ENCODE measurements at places on chromosomes 2 and 18. TPM values are rescaled to one million over a fixed set of nuclear protein-coding genes. Genes with fewer than 3 reads are reported as not detected.
A peak's percentile ranks its signal among the peaks of the same experiment; 100 is the strongest.

- no peaks in the 10 kb centered on the region for H3K4me1 ChIP-seq
- H3K36me3 ChIP-seq: no peaks in the 10 kb centered on the region
- no peak overlapping the region for H3K4me3 ChIP-seq
- H3K27ac ChIP-seq: no peak overlapping the region
Measured at GRCh38 chr2:126739141-126739540, 83.2 kb downstream of the GYPC start.

DNA sequence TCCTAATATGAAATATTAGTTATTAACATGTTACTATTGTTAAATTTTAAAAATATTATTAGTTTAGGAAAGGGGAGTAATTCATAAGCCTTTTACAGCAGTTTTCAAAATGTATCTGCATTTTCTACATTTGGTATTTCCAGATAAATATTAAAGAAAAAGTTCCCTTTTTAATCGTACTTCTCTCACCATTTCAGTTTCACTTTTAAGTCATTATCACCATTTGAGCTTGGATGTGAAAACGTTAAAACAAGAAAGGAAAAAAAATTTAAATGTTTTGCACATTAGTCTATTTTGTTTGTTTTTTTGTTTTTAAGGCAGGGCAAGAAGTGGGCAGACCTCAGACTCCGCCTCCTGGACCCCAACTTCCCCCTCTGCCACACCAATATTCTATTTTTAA, 3.3 kb upstream of the SRSF7 start:
- no peaks in the 10 kb centered on the region for H3K36me3 ChIP-seq
- DNase-seq: no peak
- no peaks in the 10 kb centered on the region for H3K4me1 ChIP-seq
- no peaks in the 10 kb centered on the region for H3K27me3 ChIP-seq
- H3K27ac ChIP-seq: peak overlapping the region; percentile 30

- H3K27me3 ChIP-seq: no peaks in the 10 kb centered on the region
- no peaks in the 10 kb centered on the region for H3K36me3 ChIP-seq
- DNase-seq: no peak
- no peaks in the 10 kb centered on the region for H3K4me1 ChIP-seq
- H3K4me3 ChIP-seq: no peak overlapping the region
Measured at GRCh38 chr2:59662127-59662861, 891.2 kb downstream of the BCL11A start.

DNA sequence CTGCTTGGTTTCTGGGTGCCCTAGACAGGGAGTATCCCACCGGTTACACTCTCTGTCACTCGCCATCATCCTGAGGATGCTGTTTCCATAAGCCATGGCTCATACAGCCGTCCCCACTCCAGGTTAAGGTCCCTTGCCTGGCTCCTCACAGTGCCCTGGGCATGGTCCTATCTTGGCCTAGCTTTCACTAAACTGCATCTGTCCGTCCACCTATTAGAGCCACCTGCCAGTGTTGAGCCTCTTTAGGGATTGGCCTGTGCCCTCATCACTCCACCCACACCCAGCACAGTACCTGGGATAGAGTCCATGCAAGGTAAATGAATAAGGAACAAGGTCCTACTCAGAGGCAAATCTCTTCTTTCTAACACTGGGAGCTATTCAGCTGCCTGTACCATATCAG, 320.1 kb downstream of the GBX2 start:
- DNase-seq: no peak
- no peak overlapping the region for H3K4me3 ChIP-seq
- no peak overlapping the region for H3K27ac ChIP-seq
- H3K36me3 ChIP-seq: no peaks in the 10 kb centered on the region
- no peaks in the 10 kb centered on the region for H3K4me1 ChIP-seq

DNA sequence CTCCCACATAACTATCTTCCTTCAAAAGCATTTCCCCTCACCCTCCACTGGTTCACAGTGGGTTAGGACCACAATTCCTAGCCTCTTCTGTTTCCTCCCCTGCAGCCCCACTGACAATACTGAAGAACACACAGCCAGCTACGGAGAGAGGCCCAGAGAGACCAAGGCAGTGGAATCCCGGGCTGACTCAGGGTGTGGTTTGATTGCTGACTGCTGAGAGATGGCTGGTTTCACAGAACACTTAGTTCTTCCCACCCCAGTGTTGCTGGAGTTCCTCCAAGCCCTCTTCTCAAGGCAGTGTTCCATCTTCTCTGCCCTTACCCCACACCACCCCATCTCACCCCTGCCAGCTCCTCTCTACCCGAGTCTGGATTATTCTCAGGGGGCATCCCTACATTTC, 43.3 kb upstream of the ZFP36L2 start:
- H3K27me3 ChIP-seq: no peaks in the 10 kb centered on the region
- H3K4me3 ChIP-seq: no peak overlapping the region

GRCh38 chr2:159557437-159558034, 58.8 kb downstream of the BAZ2B start:
- no peaks in the 10 kb centered on the region for H3K4me1 ChIP-seq
- no peaks in the 10 kb centered on the region for H3K27me3 ChIP-seq
- H3K4me3 ChIP-seq: no peak overlapping the region
- DNase-seq: no peak
- H3K27ac ChIP-seq: no peak overlapping the region
- H3K36me3 ChIP-seq: no peaks in the 10 kb centered on the region

- H3K36me3 ChIP-seq: no peaks in the 10 kb centered on the region
- no peaks in the 10 kb centered on the region for H3K4me1 ChIP-seq
- no peak overlapping the region for H3K27ac ChIP-seq
- no peak overlapping the region for H3K4me3 ChIP-seq
- no peaks in the 10 kb centered on the region for H3K27me3 ChIP-seq
Measured at GRCh38 chr2:190755772-190756415, 107.0 kb downstream of the NAB1 start.

DNA sequence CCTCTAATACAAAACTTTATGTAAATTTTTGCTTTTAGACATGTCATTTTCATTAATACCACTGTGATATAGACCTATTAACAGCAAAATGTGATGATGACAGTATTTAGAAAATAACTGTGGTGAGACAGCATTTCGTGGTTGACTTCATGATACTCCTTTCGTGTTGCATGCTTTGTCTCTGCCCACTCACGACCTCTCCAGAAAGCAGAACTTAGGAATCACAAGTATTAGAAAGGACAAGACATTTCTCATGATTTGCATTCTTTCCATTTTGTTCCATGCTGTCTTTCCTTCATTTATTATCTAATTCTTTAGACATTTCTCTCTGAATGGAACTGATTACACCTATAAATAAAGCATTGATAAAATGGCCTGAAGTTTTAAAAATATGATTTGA, 85.2 kb upstream of the POU3F3 start:
- no peak overlapping the region for H3K27ac ChIP-seq
- no peaks in the 10 kb centered on the region for H3K4me1 ChIP-seq
- no peaks in the 10 kb centered on the region for H3K27me3 ChIP-seq
- H3K4me3 ChIP-seq: no peak overlapping the region
- DNase-seq: no peak

The KCNS3 gene
- total RNA-seq: 67.6 TPM

The APOB gene
- total RNA-seq: 0.55 TPM

The SCYGR4 gene
- not detected for total RNA-seq

The TMEM163 gene
- total RNA-seq: 0.34 TPM

The SP5 gene
- 4.2 TPM for total RNA-seq
